SJCRH30 (cell line): ENCODE measurements at places on chromosomes 5 and 9. TPM values are rescaled to one million over a fixed set of nuclear protein-coding genes. Genes with fewer than 3 reads are reported as not detected.

GRCh38 chr9:36575411-36575882, 2.8 kb downstream of the MELK start:
- no peak for DNase-seq
- H3K36me3 ChIP-seq, result peaks cover 9% of the 10 kb centered on the region
- no peak overlapping the region for H3K4me3 ChIP-seq
- H3K4me1 ChIP-seq, result peaks cover 3% of the 10 kb centered on the region; the same call in 1 of the 2 replicates
- H3K27ac ChIP-seq, result no peak overlapping the region

- no peaks in the 10 kb centered on the region for H3K27me3 ChIP-seq
- H3K36me3 ChIP-seq, result 0 out of 2 replicates have a peak, but pooled peaks cover 2% of the 10 kb centered on the region
- no peaks in the 10 kb centered on the region for H3K4me1 ChIP-seq
- no peak overlapping the region for H3K27ac ChIP-seq
- DNase-seq, result no peak
These were observed 10.4 kb upstream of the SLC45A2 start for GRCh38 chr5:33994845-33995244.

MTMR12 gene
- total RNA-seq, result 19.8 and 19.9 TPM in 2 replicates

GRCh38 chr9:92098638-92099037, 16.6 kb downstream of the SPTLC1 start:
- no peak overlapping the region for H3K4me3 ChIP-seq
- DNase-seq, result no peak
- peaks cover 15% of the 10 kb centered on the region for H3K36me3 ChIP-seq
- H3K27me3 ChIP-seq, result no peaks in the 10 kb centered on the region
- no peaks in the 10 kb centered on the region for H3K4me1 ChIP-seq

GPR150 gene
- total RNA-seq, result not detected in 2 replicates
